ENCODE measurements at places on chromosomes 1 and 21.
A peak's percentile ranks its signal among the peaks of the same experiment; 100 is the strongest.

DNA sequence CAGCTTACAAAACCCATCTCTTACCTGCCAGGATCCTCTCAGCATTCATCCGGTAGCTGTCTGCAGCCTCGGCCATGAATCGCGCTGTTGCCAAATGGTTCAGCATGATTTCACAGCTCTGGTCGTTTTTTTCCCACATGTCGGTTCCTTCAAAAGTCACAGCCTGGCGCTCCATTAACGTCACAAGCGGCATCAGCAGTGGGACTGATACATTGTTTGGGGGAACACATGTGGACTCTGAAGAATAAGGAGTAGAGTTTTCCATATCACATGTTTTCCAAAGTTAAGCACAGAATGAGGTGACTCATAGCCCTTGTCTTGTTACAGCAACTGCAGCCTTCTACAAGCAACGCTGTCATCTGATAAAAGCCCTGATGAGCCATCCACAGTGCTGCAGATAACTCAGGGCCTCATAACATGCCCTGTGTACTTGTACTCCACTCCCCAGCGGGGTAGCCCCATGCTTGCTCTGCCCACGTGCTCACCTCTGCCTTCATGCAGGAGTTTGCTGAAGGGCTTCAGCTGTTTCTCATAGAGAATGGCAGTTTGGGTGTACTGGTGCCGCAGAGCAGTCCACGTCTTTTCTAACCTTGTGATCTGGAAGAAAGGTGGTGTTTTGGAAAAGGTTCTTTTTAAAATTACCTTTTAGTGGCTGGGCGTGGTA, 114.2 kb downstream of the BCAR3 start:
- peak; percentile 81 for DNase-seq

DNA sequence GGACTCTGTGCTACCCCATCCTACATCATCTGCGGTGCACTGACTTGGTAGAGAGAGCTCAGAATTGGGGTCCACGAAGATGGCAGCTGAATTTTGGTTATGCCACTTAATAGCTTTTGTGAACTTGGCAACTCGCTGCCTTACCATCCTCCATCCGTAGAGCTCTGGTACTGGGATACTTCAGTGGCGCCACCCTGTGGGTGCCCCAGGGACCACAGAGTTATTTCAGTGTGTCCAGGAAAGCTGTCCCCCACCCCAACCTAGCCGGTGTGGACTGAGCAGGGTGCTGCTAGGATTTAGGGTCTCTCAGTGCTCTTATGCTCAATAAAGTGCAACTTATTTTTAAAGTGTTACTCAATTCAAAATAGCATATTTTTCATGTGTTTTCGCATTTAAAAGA, 9.0 kb upstream of the USF1 start:
- no peak for DNase-seq

DNA sequence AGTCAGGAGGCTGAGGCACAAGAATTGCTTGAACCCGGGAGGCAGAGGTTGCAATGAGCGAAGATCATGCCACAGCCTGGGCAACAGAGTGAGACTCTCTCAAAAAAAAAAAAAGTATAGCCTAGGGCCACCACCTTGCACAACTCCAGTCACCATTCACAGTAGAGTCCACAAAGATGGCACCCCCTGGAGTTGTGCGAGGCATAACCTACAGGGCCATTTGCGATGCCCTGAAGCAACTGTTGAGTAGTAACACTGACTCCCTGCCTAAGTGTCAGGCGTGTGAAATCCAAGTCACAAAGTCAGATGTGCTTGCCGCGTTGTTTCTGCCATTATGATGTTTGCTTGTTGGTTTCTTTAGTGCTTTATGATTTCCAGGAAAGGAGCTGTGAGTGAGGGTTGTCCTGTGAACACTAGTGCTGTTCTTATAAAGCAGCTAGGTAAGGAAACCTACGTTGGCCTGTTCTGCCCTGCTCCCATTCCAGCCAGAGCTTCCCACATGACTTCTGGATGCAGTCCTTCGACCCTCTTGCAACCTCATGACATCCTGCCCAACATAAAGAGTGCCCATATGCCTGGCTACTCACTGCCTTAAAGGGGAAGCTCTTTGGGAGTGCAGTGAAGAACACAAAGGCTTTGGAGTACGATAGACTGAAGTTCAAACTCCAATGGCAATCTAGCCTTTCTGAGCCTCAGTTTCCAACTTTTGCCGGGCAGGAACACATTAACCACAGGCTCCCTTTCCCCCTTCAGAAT, 29.8 kb downstream of the FHAD1 start:
- DNase-seq: peak; percentile 26

DNA sequence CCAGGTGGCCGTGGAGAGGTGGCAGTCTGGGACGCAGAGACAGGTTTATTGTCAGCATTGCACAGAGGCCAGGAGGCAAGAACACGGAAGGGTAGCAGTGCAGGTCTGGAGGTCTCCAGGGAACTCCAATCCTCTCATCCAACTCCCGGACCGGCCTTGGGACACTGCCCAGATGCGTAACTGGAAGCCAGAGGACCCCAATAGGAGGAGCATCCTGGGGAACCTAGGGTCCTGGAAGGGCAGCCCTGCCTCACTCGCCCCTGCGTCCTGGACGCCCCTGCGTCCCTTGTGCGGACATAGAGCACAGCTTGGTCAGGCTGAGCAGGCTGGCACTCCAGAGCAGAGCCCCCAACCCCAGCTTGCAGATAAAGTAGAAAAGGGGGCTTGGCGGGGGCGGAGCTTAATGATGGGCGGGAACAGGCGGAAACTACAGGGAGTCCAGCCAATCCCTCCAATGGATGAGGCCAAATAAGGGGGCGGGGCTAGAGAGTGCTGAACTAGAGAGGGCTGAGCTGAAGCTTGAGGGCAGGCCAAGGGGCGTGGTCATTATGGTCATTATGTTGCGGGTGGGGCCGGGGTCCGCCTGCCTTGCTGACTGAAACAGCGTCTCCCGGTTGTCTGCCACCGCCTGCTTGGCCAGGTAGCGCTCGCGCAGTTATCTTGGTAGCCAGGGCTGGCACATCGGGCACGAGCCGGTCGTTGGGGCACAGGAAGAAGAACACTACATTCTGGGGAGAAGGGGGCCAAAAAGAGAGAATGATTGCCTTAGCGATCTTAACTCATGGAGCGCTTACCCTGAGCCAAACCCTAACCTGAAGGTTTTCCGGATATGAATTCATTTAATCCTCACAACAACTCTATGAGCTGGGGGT, 3.7 kb upstream of the ARHGEF19 start:
- DNase-seq: peak; percentile 64

DNA sequence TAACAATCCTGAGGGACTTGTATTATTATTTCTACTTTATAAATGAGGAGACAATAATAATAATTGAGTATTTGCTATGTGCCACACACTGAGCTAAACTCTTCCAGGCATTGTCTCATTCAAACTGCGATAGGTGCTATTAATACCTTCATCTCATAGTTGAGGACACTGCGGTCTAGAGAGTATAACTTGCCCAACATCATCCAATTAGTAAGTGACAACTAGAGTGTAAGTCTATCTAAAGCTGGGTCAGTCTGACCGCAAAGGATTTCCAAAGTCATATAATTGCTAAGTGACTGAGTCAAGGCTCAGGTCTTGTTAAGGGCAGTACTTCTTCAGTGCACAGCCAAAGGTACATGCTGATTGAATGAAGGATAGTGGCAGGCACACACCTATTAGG, 9.7 kb downstream of the BCL9 start:
- DNase-seq: no peak

DNA sequence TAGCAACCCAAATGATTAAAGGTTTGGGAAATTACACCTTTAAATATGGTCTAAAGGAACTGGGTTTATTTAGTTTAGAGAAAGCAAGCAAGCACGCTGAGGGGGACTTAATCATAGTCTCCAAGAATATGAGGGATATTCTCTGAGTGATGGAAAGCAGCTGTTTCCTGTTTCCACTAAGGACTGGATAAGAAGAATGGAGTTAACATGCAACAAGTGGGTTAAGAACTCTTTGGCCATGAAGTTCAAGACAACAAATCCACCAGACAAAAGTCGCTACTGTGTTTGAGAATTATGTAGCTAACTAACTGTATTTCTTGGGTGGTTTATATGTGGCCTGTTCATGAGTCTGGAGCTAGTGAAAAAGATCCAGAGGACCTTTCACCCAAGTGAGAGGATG, 85.7 kb downstream of the TGFB2 start:
- no peak for DNase-seq

DNA sequence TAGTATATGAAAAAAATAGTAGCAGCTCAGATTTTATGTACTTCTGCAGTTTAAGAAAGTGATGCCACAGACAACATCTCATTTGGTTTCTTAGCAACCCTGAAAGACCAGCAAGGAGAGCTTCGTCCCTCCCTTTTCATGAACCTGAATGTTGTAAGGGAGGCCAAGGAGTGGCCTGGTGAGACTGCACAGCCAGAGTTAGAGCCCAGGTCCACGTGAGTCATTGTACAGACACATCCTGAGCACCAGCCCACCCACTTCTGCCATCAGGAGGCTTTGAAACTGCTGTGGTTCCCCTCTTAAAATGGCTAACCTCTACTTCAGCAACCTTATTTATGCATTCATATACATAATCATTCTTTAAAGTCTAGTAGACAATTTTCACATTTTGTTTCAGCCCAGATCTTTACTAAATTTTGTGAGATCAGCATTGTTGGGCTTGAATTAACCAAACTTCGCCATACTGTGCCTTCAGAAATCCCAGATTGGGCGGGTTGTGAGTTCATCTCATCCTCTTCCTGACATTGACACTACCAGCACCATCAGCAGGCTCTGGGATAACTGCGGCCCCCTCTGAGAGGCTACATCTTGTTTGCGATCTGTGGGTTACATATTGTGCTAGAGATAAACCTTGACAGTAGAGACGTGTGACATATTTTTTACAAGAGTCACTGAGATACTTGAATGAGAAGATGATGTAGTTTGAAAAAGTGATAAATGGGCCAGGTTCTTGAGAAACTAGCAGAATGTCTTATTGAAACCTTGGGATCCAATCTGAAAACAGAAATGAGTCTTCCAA, 106.7 kb downstream of the CAMTA1 start:
- DNase-seq: no peak

DNA sequence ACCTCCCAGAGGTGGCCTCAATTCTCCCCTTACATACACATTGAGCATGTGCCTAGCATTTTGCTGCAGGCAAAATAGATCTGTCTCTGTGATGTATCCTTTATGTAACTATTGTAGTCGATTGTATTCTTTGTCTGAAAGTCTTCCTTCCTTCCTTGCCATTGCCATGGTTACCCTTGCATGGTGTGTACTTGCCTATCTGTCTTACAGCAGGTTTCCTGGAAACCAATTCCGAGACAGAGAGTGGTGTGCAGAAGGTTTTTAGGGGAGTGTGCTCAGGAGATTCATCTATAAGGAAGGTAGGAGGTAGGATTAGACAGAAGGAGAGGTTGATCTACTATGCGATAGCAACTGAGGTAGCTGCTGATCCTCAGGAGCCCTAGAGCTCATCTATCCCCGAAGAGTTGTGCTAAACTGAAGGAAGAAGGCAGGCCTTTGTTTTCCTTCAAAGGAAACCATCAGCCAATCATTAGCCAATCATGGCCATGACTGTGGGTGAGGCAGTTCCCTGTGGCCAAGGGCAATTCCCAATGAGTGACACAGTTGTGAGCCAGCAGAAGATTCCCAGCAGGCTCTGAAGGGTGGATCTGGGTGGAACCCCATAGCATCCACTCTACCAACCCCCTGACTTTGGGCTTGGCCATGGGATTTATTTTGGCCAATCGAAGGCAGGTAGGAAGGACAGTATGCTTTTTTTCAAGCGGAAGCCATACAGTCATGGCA, 15.0 kb downstream of the CITED4 start:
- no peak for DNase-seq

GRCh38 chr1:231799363-231799986, 172.9 kb downstream of the DISC1 start:
- no peak for DNase-seq

GRCh38 chr1:25106352-25106751, 126.0 kb downstream of the SYF2 start:
- DNase-seq: no peak

- no peak for DNase-seq
Observed at GRCh38 chr1:84862810-84863251, 30.2 kb downstream of the LPAR3 start.

GRCh38 chr1:78633209-78633608, 13.0 kb downstream of the IFI44L start:
- no peak for DNase-seq

DNA sequence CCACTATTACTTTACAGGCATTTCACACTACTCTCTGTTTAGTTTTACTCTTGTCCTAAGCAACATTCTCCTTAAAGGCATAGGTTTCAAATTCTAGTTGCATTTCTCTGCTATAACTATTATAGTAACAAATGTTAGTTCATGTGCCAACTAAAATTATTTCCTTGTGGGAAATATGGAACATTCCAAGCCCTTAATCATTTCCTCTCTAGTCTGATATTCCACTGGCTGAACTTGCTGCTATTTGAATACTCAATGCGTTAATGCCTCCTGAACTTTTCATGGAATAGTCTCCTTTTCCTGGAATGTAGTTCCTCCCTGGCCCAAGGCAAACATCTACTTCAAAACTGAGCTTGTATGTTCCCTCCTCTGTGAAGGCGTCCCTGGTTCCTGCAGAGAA, 19.3 kb upstream of the TBX19 start:
- no peak for DNase-seq

DNA sequence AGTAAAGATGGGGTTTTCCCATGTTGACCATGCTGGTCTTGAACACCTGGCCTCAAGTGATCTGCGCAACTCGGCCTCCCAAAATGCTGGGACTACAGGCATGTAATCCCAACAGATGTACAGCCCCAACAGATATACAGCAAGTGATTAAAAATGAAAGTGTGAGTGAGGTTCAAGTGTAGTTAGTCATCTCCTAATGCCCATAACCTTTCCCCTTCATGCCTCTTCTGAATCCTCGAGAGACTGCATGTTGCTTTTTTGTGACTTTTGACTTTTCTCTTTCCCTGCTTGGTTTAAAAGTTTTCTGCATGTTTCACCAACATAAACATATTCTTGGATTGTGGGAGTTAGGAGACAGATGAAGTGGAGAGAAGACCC, 31.2 kb downstream of the KCNK2 start:
- DNase-seq: no peak

GRCh38 chr1:5264476-5264875, 610.1 kb downstream of the AJAP1 start:
- no peak for DNase-seq

- no peak for DNase-seq
Observed at GRCh38 chr21:33255404-33255803, 10.8 kb upstream of the IL10RB start.

DNA sequence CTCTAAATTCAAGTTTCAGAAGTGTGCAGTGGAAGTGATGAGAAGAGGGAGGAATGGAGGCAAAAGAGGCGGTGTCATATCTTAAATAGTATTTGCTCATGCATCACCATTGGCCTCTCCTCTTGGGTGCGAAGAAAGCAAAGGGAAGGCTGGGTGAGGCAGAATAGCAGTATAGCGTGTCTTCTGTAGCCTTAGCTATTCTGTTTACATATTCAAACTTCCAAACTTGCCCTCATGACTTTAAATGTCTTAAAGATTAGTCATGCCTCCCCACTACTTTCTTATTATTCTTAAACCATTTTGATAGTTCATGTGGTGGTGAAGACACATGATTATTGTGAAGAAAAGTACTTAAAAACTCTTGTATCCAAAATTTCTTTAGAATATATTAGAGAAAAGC, 104.6 kb upstream of the TENT5C start:
- DNase-seq: no peak

GRCh38 chr1:27275696-27276095, 41.3 kb downstream of the WDTC1 start:
- peak; percentile 54 for DNase-seq

GRCh38 chr1:54580856-54581550, 33.0 kb downstream of the ACOT11 start:
- DNase-seq: no peak

- no peak for DNase-seq
Observed at GRCh38 chr1:105785021-105785420, 1271.5 kb upstream of the PRMT6 start.

GRCh38 chr1:169959686-169960085, 66.0 kb upstream of the SCYL3 start:
- DNase-seq: no peak

GRCh38 chr1:175116210-175116798, 48.7 kb downstream of the TNN start:
- DNase-seq: no peak

Measured in inflammatory macrophage treated with lipopolysaccharide for 1 hour (primary cell).